ENCODE measurements at places on chromosomes 12 and 14. TPM values are rescaled to one million over a fixed set of nuclear protein-coding genes. Genes with fewer than 3 reads are reported as not detected.

Gene OR6C70
- not detected for total RNA-seq

Gene PAX9
- total RNA-seq = not detected

Gene WNT1
- total RNA-seq = not detected

DNA sequence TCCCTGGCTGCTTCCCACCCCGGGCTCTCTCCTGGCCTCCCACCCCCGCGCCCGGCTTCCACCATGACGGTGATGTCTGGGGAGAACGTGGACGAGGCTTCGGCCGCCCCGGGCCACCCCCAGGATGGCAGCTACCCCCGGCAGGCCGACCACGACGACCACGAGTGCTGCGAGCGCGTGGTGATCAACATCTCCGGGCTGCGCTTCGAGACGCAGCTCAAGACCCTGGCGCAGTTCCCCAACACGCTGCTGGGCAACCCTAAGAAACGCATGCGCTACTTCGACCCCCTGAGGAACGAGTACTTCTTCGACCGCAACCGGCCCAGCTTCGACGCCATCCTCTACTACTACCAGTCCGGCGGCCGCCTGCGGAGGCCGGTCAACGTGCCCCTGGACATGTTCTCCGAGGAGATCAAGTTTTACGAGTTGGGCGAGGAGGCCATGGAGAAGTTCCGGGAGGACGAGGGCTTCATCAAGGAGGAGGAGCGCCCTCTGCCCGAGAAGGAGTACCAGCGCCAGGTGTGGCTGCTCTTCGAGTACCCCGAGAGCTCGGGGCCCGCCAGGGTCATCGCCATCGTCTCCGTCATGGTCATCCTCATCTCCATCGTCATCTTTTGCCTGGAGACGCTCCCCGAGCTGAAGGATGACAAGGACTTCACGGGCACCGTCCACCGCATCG lies 1.8 kb downstream of the KCNA1 start:
- DNase-seq = peak; percentile 42

- DNase-seq = no peak
Observed at GRCh38 chr14:87529081-87529480, 463.9 kb downstream of the GALC start.

DNA sequence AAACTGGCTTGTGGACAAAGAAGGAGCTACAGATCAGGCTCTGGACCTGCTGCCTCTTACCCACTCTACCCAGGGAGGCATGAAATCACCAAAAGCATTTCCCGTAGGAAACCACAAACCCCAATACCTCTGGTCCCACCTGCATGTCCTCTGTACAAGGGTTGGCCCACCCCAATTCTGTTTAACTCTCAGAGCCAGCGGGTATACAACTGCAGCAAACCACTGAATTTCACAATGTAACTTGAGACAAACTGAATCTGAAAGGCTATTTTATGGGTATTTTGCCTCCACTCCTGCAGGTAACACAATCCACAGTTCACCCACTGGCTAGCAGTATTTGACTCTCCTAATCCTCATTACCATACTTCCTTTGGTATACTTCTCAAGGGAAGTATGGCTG lies 16.5 kb downstream of the SIX1 start:
- DNase-seq = no peak

DNA sequence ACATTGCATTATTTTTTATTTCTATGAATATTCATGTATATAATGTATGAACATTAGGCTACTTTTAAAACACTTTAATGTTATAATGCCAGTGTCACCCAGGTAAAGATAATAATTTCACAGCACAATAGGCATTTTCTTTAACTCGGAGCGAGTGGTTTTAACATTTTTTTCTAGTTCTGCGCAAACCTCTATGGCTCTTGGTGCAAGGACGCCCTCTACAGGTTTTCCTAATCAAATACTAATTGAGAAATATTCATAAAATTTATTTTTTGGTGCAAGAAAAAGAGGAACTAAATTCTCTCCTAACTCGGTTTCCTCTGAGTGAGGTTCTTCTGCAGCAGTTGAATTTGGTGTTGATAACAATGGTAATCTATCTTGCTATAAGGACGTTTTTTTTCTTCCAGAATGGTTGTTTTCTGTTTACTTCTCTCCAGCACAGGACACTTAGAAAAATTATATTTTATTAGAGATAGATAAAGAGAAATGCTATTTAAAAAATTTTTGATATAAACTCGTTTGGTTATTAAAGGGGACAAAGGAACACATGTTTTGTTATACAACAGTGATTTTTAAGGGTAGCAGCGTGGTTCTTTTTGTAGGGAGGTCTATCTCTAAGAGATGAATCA lies 2.4 kb upstream of the WIF1 start:
- DNase-seq = no peak

GRCh38 chr12:24244801-24245200 lies 295.3 kb upstream of the SOX5 start:
- DNase-seq = no peak

DNA sequence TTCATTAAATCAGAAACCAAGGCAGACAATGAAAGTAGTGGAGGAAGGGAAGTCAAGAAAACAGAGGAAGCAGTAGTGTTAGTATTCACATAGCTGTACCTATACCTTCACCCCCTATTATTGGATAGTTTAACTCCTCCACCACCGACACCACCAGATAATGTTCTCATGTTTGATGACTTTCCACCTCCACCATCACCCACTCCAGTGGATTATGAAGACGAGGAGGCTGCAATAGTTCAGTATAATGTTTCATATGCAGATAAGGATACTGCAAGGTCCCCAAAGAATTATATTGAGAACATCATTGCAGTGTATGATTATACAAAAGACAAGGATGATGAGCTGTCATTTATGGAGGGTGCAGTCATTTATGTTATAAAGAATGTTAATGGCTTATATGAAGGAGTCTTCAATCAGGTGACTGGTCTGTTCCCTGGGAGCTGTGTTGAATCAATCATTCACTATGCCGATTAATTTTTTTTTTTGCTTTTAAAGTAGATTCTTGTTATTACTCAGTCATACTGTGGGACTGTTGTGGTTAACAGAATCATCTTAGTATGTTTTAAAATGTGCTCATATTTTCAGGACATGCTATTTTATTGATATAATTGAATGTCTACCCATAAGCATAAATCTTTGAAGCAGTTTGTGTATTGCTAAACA lies 32.2 kb upstream of the KTN1 start:
- no peak for DNase-seq

DNA sequence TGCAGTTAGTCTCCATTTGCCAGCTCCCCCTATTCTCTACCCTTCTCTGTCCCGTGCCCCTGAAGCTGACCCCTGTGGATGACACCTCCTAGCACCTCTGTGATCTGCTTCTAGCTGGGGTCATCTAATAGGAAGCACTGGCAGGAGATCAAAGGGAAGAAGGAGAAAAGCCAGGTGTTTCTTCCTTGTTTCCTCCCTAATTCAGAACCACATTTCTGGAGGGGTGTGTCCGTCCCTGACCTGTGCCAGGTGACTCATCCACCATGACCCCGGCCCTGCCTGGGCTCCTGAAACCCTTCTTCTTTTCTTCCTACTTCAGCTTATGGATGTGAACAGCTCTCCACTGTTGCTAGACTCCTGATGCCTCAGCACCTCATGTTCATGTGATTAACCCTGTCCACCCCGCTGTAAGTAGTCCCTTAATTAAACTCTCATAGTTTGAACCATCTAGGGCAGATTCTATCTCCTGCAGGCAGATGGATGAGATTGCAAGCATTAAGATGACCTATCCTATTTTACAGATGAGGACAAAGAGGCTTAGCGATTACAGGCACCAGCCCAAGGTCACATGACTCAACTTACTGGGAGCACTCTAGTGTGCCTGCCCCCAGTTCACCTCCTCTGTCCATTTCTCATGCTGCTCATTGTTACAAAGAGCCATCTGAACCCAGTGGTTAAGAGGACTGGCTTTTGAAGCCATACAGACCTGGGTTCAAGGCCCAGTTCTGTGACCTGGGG lies 770.5 kb downstream of the MED13L start:
- no peak for DNase-seq

DNA sequence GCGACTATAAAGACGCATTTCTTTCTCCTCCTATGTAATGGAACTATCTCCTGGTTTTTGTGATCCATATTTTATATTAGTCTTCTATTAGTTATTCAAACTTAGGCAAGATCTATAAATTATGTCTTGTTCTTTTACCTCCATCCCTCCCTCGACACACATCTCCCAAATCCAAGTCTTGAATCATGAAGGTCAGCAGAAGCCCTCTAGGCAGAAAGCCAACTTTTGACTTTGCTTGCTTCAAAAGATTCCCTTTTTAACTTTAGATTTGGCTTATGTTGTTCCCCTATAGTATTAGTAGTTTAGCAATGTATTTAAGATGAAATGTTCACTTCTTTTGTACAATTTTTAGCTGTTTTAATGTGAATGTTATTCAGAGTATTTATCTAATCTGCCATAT lies 689.8 kb downstream of the SLC6A15 start:
- no peak for DNase-seq

GRCh38 chr14:89884761-89885160 lies 69.8 kb downstream of the EFCAB11 start:
- DNase-seq = no peak

- no peak for DNase-seq
Observed at GRCh38 chr12:49295082-49295936, at the start of gene PRPH. Gene PRPH (plus strand): TSS chr12:49295147. CDS start chr12:49295201, 54 bp downstream.

- DNase-seq = no peak
Observed at GRCh38 chr14:85052646-85053045, 477.3 kb upstream of the FLRT2 start.

DNA sequence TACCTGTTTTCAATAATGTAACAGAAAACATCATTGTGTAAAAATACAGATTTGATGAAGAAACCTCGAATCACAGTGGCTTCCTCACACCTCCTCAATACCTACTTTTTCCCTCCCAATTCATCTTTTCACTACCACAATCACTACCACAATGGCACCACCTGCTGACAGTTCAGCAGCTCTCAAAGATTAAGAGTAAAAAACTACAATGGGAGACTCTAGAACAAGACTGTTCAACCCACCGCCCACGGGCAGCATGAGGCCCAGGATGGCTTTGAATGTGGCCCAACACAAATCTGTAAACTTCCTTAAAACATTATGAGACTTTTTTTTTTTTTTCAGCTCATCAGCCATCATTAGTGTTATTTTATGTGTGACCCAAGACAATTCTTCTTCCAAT lies 15.2 kb downstream of the MED6 start:
- no peak for DNase-seq

GRCh38 chr14:106505366-106505765 lies 979.0 kb downstream of the TMEM121 start:
- DNase-seq = no peak

GRCh38 chr12:127174881-127175280 lies 1092.1 kb upstream of the TMEM132C start:
- DNase-seq = peak; percentile 6

DNA sequence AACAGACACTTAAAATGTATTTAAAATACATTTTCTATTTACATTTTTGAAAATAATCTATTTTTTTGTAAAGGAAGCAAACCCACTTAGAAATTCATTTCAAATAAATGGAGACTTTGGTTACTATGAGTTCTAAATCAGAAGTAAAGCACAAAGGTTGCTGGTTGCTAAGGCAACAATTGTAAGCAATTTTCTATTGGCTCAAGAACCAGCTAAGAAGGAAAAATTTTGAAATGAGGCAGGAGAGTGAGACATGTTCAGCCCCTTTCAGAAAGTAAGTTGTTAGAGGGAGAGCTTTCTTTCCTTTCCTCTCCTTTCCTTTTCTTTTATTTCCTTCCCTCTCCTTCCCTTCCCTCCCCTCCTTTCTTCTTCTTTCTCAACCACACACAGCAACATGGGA lies 80.7 kb downstream of the PRMT8 start:
- DNase-seq = no peak

DNA sequence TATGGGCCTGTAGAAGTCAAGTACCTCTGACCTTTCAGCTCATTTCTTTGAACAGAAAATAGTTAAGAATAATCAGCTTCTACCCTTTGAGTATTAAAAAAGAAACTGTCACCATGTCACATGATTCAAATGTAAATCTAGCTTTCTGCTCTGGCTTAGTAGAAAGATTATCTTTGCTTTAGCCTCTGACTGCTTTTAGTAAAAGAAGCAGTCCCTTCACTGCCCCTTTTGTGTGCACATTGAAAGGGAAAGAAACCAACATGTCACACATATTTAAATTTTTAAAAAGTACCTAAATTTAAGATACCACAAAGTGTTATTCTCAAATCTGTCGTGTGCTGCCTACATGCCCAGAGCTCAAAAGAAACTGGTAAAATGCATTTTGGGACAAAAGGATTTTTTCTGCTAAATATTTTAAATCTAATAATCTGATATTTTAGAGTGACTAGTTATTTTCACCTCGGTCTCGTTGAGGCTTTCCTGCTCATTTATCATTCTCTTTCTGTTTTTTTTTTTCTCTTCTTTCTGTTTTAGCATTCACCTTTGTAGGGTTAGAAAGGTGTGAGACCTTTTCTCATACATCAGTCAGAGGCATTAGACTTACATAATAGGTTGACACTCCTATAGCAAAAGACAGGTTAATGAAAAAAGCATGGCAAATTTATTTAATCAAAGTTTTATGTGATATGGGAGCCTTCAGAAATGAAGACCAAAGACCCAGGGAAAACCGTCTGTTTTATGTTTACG lies 41.3 kb downstream of the SLC16A7 start:
- no peak for DNase-seq

DNA sequence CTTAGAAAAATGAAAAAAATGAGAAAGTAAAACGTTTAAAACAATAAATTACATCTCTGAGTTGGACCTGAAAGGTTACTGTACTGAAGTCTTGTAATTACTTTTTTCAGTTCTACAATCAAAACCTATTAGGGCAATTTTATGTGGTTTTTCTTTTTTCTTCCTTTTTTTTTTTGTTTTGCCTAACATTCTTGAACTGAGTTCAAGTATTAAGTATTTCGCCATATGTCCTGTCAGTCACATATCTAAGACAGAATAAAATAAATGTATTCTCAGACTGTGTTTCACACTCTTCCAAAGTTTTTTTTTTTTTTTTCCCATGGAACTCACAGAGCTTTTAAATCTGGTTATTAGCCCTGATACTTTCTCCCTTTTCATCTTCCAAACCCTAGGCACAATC lies 172.0 kb downstream of the BCAT1 start:
- no peak for DNase-seq

- no peak for DNase-seq
Observed at GRCh38 chr12:91349476-91349875, 166.9 kb upstream of the DCN start.

Measured in cerebellum (tissue), 4 donors.